ENCODE measurements at places on chromosomes 16 and 17. TPM values are rescaled to one million over a fixed set of nuclear protein-coding genes. Genes with fewer than 3 reads are reported as not detected.

Gene KRT31
- total RNA-seq, result 3.1 TPM

Gene PIMREG
- 6.3 TPM for total RNA-seq

Gene DLX4
- total RNA-seq, result not detected

Gene PRSS33
- not detected for total RNA-seq

Gene ETV4
- 1.6 TPM for total RNA-seq

Gene ENPP7
- not detected for total RNA-seq

Gene CCL14
- 1.6 TPM for total RNA-seq

Gene SHISA9
- total RNA-seq, result not detected

Gene ABI3
- total RNA-seq, result 1.0 TPM

Gene EME2
- 5.2 TPM for total RNA-seq

Gene GLIS2
- total RNA-seq, result 4.2 TPM

Gene CARD14
- total RNA-seq, result 0.52 TPM

Gene C17orf50
- total RNA-seq, result not detected

Gene KRTAP1-5
- total RNA-seq, result not detected

Gene TPSB2
- not detected for total RNA-seq

Gene TBC1D26
- total RNA-seq, result 1.6 TPM

Gene PDIA2
- total RNA-seq, result under 0.01 TPM

Gene TOP2A
- total RNA-seq, result 21.4 TPM

Gene MT1E
- 18.8 TPM for total RNA-seq

Gene KCNJ12
- 14.6 TPM for total RNA-seq

Gene TMED6
- not detected for total RNA-seq

Gene RUNDC3A
- 6.8 TPM for total RNA-seq

Data from skeletal muscle tissue (tissue), 5 donors.